ENCODE measurements at places on chromosomes 2 and 18.

- DNase-seq: no peak
These were observed 111.0 kb upstream of the ERBB4 start for GRCh38 chr2:212649646-212650045.

- DNase-seq: no peak
These were observed 449.9 kb downstream of the LRATD1 start for GRCh38 chr2:15082105-15083058.

GRCh38 chr18:7663366-7664312 lies 96.5 kb downstream of the PTPRM start:
- no peak for DNase-seq

- no peak for DNase-seq
These were observed 33.9 kb upstream of the ATIC start for GRCh38 chr2:215277944-215278343.

- no peak for DNase-seq
These were observed 95.9 kb upstream of the MSH2 start for GRCh38 chr2:47307066-47307465.

GRCh38 chr2:180661686-180662030 lies 318.7 kb upstream of the UBE2E3 start:
- no peak for DNase-seq

- no peak for DNase-seq
These were observed 10.1 kb downstream of the IL37 start for GRCh38 chr2:112920923-112921532.

DNA sequence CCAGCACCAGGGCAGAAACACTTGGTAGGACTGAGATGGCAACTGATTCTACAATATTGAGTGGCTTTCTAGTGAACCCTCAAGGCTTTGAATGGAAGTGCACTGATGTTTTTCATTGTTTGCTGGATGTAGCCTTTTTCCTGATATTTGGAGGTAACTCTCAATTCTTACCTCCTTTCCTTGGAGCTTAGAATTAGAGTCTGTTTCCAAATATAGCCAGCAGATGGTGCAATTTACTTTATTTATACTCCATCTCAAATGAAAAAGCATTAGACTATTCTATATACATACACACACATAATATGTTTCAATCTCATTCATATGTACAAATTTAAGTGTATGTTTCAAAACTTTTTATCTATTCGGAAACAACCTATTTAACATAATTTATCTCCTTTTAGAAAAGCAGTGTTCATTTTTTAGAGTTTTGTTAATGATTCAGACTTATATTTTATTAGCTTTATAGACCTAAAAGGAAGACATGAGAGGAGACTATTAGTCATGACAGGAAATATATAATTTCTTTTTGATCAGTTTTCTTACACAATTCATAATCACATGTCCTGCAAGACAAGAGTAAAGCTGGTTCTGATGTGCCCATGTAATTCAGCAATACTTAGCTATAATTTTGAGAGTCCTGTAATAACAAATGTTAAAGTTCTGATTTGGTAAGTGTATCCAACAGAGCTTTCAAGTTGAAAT lies 124.8 kb downstream of the NUP35 start:
- DNase-seq: peak; percentile 33

- no peak for DNase-seq
These were observed 84.3 kb downstream of the MCFD2 start for GRCh38 chr2:46831051-46831868.

DNA sequence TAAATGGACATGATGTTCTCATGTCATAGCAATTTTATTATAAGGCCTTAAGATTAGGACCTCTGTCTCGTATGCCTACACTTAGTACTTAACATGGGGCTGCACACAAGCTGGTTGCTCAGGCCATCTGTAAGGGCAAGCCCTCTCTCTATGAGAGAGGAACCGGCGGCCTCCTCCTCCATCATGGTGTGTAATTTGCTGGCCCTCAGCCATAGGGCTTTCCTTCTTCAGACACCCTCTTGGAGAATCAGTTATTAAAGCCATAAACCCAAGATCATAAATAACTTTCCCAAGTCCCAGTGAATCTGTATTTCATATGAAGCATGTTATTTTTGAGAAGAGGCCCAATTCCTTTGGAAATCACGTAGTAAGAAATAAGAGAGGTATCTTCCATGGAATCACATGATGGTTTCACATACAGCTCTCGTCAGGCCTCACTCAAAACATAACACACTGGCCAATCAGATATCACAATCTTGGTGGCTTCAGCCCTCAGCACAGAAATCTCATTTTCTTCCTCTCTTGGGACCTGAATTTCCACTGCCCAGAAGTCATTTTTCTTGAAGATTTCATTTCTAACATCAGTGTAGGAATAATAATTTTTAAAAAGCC lies 92.6 kb downstream of the RDH14 start:
- no peak for DNase-seq

- no peak for DNase-seq
These were observed 6.1 kb upstream of the TMBIM1 start for GRCh38 chr2:218298314-218298875.

- no peak for DNase-seq
These were observed 44.1 kb downstream of the CD28 start for GRCh38 chr2:203750346-203751068.

- DNase-seq: no peak
These were observed 8.1 kb upstream of the WIPF1 start for GRCh38 chr2:174605687-174606086.

DNA sequence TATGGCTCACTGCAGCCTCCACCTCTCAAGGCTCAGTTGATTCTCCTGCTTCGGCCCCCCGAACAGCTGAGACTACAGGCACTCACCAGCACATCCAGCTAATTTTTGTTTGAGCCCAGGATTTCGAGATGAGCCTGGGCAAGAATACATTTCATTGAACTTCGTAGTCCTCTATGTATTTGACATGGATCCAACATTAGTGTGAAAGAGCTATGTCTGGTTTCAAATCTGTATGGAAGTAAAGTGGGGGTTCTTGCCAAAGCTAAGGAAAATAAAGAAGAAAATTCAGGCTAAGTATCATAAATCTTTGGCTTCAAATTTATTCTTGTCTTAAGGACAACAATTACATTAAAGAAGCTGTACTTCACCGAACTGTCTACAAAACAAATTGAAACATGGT lies 1291.7 kb upstream of the CRIM1 start:
- DNase-seq: no peak

DNA sequence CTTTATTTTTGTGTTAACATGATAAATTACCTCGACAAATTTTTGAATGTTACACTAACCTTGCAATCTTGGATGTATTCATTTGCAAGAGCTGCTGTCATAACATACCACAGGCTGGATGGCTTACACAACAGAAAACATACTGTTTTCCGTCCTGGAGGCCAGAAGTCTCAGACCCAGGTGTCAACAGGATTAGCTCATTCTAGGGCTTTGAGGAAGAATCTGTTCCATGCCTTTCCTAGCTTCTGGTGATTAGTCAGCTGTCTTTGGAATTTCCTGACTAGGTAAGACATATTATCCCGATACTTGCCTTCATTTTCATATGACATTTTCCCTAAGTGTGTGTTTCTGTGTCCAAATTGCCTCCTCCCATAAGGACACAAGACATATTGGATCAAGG lies 188.6 kb upstream of the CDH19 start:
- DNase-seq: no peak

- no peak for DNase-seq
These were observed 136.3 kb downstream of the MSH2 start for GRCh38 chr2:47539228-47539627.

GRCh38 chr2:195450552-195451113 lies 206.4 kb upstream of the SLC39A10 start:
- DNase-seq: no peak

GRCh38 chr2:111157071-111157661 lies 36.5 kb downstream of the BCL2L11 start:
- no peak for DNase-seq

DNA sequence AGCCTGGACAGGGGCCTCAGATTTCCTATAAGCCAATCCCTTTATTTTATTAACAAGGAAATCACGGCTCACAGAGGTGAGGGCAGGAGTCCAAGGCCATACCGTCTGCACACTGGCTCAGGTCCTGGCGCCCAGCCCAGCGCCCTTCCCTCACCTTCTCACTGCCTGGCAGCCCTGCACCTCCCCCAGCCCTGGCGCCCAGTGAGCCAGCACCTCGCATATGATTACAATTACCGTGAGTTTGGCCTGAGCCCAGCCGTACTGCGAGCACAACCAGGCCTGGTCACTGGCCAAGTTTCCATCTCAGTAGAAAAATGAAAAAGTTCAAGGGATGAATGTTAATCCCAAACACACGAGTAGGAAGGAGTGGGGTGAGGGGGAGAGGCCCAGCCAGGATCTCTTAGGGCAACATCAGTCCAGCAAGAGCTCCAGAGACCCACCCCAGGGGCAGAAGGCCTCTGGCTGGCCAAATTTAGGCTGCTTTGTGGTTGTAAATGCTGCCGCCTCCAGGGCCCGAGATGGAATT lies 68.4 kb downstream of the MCFD2 start:
- no peak for DNase-seq

- DNase-seq: no peak
These were observed 6.1 kb downstream of the INO80C start for GRCh38 chr18:35491700-35492077.

DNA sequence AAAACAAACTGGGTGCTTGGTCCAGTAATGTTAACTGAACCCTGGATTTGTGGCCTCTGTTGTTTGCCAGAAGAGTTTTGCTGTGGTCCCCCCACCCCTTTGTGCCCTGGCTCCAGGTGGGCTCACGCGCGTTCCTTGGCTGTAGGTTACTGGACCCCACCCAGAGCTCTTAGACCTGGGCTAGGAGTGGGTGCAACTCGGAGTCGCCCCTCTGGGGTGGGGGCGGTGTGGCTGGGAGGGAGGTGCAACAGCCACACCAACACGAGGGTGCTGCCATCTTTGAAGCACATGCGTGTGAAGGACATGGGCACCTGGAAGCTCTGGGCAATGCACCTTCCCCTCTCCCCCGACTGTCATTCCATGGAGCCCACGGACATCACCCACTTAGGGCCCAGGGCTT lies 92.7 kb downstream of the USP40 start:
- DNase-seq: no peak

- DNase-seq: no peak
These were observed 55.1 kb upstream of the LYPD1 start for GRCh38 chr2:132725148-132725547.

DNA sequence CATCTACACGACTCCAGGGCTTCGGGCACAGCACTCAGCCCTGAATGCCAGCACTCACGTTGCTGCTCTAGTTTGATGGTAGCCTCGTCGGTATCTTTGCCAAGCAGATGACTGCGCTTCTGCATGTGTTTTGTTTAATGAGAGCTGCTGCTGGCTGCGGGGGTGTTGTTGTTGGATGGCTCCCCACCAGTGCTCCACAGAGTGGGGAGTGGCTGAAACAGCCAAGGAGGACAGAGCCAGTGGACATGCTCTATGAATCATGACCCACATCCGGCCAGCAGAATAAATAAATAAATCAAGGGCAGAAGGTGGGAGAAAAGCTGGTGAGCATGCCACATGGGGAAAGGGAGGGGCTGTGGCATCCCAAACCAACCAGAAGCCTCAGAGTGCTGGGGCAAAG lies 131.2 kb upstream of the SOX11 start:
- DNase-seq: no peak

- DNase-seq: no peak
These were observed 34.9 kb downstream of the RNF144A start for GRCh38 chr2:6952101-6952500.

GRCh38 chr2:213644926-213645325 lies 360.7 kb downstream of the SPAG16 start:
- DNase-seq: no peak

DNA sequence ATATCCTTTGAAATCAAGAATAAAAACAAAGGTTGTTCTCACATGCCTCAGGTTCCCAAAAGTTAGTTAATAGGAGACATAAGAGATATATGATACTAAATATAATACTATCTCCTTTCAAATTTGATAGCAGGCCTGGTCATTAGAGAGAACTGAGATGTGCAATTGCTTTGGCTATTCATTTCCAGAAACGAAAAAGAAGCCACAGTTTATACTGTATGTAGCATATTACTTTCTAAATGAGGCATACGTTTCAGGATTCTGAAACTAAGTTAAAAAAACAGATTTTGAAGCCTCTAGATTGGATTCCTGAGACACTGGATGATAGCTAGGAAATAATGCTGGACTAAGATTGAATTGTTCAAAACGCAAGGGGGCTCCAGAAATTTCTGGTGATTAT lies 7.1 kb downstream of the PPP1R1C start:
- DNase-seq: no peak

DNA sequence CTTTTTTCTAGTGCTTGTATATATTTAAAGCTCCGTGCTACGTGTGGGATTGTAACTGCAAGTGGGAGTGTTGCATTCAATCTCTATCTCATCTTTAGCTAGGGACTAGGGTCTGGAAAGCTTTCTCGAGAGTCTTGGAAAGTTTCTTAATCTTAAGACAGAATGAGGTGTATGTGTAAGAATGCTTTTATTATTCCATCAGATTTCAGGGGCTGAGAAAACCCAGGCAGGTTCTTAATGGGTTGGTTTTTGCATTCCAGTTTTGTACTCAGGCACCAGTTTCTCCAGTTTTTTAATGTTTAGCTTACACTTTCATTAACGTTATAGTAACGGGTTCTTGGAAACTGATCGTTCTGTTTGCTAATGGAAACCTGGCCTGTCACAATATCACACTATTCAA lies 20.3 kb downstream of the MRPL19 start:
- no peak for DNase-seq

GRCh38 chr18:43405097-43405496 lies 127.8 kb upstream of the SYT4 start:
- DNase-seq: no peak

DNA sequence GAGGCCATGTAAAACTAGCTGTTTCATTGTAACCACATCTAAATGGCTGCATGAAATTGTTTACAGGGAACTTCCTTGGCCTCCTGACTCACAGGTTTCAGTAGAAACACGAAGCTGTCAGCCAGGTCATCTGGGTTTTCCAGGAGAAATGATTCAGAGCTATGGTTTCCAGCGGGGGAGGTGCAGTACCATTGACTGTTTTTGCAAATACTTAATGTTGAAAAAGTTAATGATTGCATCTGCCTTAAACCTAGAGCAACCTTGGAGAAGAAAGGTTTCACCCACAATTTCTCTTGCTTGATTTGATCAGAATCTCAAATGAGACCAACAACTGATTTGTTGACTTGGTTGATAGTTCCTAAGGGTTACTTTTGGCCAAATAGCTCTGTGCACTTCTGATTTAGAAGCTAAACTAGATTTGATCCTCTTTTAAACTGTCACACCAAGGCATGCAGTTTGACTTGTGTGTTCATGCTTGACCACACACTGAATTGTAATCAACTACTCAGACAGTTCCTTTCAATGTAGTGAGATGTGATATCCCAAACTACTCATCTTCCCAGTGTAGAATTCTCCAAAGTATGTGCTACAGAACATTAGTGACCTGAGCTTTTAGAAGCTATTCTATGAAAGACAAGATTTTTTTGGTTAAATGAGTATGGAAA lies 193.5 kb upstream of the CHST9 start:
- no peak for DNase-seq
